Neural crest cell (in vitro differentiated cells): ENCODE measurements at places on chromosomes 6 and 20.

GRCh38 chr6:24540197-24540596 lies 45.4 kb downstream of the ALDH5A1 start:
- no peak for DNase-seq

GRCh38 chr20:62219992-62220665 lies at the start of gene HRH3:
Gene HRH3, minus strand, starts transcription at chr20:62220278. Its CDS starts 308 bp downstream, at chr20:62219970.
- DNase-seq = peak; percentile 65

DNA sequence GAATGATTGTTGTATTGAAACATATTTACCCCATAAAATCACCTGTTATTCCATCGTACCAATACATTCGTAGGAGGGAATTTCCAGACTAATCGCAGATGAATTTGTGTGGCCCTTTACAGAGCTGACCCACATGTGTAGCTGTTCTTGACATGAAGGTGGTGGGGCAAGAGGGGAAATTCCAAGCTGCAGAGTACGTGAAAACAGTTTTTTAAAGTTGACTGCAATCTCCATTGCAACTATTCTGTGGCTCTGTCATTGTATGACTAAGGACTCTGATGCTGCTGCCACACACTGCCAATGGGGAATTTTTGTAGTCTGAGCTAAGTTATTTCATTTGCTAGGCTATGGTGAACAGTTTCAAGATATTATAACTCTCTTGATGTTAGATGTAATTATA lies 46.4 kb upstream of the ADTRP start:
- DNase-seq = no peak

GRCh38 chr6:13465734-13466133 lies 21.7 kb downstream of the GFOD1 start:
- DNase-seq = no peak

- no peak for DNase-seq
These were observed 976.8 kb downstream of the TBC1D32 start for GRCh38 chr6:120357447-120357846.

DNA sequence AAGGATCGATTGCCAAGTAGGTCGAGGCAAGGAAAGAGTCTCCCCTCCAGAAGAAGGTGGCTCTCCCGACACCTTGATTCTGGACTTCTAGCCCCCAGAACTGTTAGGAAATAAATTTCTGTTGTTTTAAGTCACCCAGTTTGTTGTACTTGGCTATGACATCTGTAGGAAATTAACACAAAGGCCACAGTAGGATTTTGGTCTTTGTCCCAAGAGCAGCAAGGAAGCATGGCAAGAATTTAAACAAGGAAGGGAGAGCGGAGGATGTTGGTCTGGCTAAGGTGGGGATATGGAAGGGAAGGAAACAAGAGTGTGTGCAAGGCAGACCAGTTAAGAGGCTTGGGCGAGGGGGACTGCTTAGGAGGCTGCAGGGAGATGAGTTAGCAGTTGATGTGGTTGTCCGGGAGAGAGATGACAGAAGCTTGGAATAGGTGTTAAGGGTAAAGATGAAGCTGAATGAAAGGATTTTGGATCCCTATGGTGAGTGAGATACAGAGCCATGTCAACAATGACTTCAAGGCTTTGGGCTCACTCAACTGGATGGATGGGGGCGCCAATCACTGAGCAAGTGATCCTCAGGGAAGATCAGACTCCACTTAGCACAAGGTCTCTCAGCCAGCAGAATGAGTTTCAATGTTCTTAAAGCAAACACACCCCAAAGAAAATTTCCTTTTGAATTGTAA lies 140.5 kb upstream of the ZNF217 start:
- no peak for DNase-seq

GRCh38 chr6:97461218-97461617 lies 178.2 kb upstream of the MMS22L start:
- no peak for DNase-seq

- no peak for DNase-seq
These were observed 970.5 kb downstream of the EYS start for GRCh38 chr6:64736421-64736950.

DNA sequence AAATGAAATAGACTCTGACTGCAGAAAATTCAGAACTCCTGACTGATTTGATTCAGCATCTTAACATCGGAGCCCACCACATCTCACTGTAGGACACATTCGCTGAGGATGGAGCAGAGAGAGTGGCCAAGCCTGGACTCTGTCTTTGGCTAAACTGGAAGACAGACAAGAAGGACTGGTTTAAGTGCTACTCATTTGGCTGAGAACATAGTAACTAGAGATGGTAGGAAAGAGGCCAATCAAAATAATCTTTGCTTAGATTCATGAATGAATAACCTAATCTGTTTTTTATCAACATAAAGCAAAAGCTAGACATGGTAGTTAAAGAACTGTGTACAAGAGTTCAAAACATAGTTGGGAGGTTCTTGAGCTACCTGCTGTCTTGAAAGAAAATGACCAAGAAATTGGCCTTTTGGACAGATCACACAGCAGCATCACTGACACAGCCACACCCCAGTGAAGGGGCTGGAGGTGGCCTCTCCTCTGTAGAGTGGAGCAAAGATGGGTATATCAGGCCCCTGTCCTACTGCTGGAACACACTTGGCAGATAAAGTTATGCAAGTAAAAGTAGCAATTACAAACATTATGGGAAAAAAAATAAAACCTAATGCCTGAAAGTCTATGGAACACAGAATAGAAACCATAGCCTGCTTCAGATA lies 87.1 kb upstream of the NT5E start:
- no peak for DNase-seq

DNA sequence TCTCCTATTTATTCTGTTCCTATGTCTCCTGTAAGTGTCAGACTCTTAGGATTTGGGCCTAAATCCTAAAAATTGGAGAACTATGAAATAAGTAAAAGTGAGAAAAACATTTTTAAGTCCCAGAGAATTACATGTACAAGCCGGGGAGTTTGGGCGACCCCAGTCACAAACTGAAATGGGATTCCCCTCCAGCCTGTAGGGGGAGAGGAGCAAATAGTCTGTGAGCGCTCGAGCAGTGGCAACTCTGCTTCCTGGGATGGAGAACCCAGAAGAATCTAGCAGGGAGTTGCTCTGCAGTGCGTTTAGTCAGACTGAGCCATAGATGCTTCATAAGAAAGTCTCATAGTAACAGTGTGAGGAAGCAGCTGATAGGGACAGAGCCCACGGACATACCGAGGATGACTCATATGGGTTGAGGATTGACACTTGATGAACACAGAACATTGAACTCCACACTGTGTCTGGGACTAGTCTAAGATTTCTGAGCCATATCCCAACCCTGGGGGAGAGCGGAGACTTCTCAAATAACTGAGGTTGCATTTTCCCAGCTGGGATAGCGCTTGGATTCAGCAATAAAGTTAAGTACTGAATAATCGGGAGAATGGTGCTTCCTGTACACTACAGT lies 437.2 kb downstream of the BCKDHB start:
- no peak for DNase-seq

- no peak for DNase-seq
These were observed 3.0 kb downstream of the CSTL1 start for GRCh38 chr20:23442436-23442835.

DNA sequence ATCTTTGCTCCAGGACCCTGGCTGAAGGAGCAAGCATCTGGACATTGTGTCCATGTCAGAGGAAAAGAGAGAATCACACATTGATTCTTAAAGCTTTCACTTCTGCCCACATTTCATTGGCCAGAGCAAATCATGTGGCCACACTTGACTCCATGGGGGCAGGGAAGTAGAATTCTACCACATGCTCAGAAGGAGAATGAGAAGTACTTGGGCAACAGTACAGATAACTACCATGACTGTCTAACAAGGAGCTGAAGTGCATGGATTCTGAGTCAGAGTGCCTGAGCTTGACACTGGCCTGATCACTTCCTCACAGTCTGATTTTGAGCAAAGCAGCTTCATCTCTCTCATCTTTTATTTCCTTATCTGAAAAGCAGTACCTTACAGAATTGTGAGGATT lies 38.6 kb downstream of the GHRH start:
- no peak for DNase-seq

- DNase-seq = no peak
These were observed 24.3 kb downstream of the EPB41L2 start for GRCh38 chr6:131038597-131039344.

DNA sequence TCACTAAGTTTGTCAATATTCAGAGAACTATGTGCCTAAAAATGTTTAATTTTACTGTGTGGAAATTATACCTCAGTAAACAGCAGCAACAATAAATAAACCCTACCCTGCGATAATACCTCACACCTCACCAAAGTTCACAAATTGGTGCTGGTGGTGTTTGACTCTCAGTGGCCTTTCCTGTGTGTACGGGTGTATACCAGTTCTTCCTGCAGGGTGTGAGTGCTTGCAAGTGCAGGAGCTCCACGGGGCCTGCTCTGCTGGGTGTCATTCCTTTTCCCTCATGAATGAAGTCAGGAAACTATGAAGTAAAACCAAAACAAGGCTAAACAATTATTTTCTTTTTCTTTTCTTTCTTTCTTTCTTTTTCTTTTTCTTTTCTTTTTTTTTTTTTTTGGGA lies 4.1 kb upstream of the ENPP5 start:
- DNase-seq = no peak

- DNase-seq = no peak
These were observed 261.3 kb downstream of the ESR1 start for GRCh38 chr6:152068622-152069261.

- no peak for DNase-seq
These were observed 97.8 kb downstream of the CRYBG1 start for GRCh38 chr6:106458021-106458986.

DNA sequence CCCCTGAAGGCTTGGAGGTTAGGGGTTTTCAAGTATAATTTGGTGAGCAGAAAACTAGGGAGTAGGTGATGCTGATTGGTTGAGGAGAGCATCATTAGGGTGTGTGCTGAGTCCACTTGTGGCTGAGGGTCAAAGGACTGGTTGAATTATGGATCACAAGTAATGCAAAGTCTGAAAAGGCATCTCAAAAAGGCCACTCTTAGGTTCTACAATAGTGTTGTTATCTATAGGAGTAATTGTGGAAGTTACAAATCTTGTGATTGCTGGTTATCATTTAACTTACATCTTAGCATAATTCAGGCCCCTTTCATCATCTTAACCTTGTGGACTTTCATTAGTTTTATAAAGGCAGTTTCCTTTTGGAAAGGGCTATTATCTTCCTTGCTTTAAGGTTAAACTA lies 60.8 kb downstream of the UBR2 start:
- DNase-seq = no peak

DNA sequence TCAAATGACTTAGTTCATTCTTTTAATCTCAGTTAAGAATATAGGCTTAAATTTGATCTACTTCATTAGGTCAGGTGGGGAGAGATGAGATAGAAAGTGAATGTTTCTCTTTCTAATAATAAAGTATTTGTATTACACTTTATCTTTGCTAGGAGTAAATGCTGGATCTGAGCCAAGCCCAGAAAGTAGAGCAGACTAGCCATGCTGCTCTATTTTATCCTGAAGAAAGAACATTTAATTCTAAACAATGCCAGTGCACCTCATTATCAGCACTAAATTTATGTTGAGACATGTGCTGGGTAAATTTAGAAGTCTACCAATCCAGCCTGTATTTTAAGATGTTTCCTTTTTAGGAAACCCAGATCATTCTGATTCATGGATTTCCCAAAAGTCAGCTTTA lies 43.5 kb downstream of the AKIRIN2 start:
- DNase-seq = no peak

- DNase-seq = no peak
These were observed 235.5 kb downstream of the KIF16B start for GRCh38 chr20:16337707-16338106.

- no peak for DNase-seq
These were observed 88.0 kb downstream of the SCML4 start for GRCh38 chr6:107735906-107736635.

GRCh38 chr20:57205606-57206219 lies 60.7 kb downstream of the BMP7 start:
- DNase-seq = no peak

GRCh38 chr6:24822696-24823095 lies 24.0 kb upstream of the ARMH2 start:
- no peak for DNase-seq

GRCh38 chr20:48194583-48194982 lies 409.3 kb upstream of the SULF2 start:
- DNase-seq = no peak

- DNase-seq = no peak
These were observed 120.2 kb downstream of the QRSL1 start for GRCh38 chr6:106749609-106750008.

- no peak for DNase-seq
These were observed 20.6 kb upstream of the TASP1 start for GRCh38 chr20:13659288-13659687.

DNA sequence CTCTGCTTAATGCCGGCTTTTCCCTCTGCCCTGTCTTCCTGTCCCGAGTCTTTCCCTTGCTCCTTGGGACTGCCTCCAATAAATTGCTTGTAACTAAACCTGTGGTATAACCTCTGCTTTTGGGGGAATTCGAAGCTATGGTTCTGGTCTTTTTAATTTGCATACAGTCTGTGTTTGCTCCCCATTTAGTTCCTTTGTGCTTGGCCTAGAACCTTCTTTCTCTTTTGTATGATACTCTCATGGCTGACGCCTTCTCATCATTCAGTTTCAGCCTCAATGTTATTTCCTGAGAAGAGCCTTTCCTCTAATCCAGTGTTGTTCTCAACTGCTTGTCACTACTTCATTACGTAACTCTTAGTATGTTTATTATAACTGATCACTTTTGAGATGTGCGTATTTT lies 248.0 kb downstream of the PHF3 start:
- DNase-seq = no peak

DNA sequence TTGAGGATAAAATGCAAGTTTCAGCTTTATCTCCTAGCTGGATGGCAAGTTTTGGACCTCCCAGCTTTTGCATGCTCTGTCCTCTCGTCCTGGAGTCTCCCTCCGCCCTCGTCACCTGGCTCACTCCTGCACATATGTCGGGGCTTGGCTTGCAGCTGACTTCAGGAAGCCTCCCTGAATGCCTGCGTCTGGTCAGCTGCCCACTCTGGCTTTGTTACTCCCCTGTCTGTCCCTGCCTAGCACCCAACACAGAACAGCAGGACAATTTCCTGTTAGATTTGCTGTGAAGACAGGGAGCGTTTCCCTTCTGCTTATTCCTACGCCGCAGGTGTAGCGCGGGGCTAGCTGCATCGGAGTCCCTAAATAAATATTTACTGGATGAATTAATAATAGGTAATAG lies 5.4 kb downstream of the JPH2 start:
- no peak for DNase-seq

DNA sequence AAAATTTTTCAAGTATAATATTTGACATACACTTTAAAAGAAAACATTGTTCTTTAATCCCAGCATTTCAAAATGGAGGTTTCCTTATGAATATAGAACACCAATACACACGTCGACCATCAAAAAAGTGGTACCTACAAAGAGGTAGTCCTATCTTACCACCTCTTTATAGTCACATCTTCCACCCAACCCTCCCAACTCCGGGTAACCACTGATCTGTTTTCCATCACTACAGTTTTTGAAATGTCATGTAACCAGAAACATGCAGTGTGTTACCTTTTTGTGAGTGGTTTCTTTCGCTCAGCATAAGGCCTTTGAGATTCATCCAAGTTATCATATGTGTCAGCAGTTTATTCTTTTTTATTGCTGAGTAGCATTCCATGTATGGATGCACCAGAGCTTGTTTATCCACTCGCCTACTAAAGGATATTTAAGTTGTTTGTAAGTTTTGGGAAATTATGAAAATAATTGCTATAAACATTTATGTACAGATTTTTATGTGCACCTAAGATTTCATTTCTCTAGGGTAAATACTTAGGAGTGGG lies 104.8 kb downstream of the ISM1 start:
- no peak for DNase-seq
